ENCODE measurements at places on chromosomes 12 and 14.

GRCh38 chr12:95805864-95806671 lies 15.5 kb upstream of the NTN4 start:
- no peak for DNase-seq

DNA sequence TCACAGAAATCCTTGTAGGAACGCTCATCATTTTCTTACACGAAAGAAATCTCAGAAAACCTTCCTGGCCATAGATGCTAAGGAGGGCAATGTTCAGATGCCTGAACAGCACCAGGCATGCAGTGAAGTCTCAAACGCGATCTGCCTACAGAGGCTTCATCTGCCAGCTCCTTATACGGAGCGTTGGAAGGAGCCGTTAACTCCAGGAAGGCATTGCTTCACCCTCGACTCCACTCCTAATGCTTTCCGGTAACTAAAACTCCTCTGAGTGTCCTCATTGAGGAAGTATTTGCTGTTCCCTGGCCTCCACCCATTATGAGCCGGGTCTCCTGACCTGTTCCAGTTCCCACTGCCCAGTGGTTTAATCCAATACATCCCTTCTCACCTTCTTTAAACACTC lies 502.7 kb downstream of the BCL11B start:
- DNase-seq, result no peak

- DNase-seq, result peak; percentile 40
Observed at GRCh38 chr12:41407232-41407799, 219.2 kb downstream of the PDZRN4 start.

GRCh38 chr14:60720962-60721325 lies 3.2 kb downstream of the SIX4 start:
- DNase-seq, result no peak

DNA sequence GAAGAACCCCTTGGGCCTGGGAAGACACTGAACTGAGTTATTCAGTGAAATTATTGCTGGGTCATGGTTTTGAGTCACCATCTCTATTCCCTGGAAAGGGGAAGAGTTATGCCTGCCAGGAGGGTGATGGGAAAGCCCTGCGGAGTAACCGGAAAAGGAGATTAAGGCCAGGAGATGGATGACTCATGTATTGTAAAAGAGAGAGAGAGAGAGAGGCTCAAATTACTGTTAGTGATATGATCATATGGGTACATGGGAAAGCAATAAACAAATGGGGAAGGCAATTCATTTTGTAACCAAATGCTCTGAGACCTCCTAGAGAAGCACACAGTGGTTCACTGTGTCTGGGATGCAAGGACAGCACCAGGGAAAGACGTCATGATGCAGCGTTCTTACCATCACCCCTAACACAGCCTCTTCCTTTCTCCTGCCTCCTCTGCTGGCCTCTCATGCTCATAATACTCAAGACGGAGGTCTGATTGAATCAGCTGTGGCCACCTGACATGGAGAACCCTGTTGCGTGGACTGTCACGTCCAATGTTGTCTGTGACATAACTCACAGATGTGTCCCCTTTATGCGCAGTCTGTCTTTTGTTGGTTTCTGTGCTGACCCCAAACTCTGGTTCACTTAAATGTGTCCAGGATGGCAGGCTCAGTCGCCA lies 243.7 kb downstream of the TMEM132D start:
- no peak for DNase-seq

DNA sequence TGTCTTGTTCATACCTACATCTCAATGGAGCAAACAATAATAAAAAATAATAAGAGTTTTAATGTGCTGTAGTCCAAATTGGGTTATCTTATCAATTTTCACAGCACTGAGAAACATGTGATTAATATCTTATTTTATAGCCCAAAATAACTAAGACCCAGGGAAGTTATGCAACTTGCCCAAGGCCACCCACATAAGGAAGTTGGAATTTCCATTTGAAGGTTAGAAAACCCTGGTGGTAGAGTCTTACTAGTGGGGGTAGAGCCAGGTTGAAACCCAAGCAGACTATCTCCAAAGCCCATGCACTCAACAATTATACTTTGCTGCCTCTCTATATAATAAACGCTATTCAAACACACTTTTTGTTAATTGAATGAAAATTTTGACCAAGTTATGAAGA lies 270.0 kb upstream of the CAND1 start:
- no peak for DNase-seq

- DNase-seq, result no peak
Observed at GRCh38 chr12:21566223-21566906, 38.3 kb downstream of the GYS2 start.

- no peak for DNase-seq
Observed at GRCh38 chr12:52087961-52088820, 8.7 kb downstream of the SMIM41 start.

DNA sequence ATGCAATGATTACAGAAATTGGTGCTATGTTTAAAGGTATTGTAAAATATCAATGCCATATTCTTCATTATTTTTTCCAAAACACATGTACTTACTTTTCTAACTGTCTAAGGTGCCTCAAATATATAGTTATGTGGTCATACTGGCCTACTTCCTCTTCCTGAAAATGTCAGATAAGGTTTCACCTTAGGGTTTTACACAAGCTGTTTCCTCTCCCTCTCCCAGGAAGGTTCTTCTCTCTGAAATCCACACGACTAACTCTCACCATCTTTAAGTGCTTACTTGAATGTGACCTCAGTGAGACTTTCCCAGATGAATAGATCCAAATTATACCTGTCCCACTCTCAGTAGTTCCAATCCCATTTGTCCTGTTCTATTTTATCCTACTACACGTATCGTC lies 11.6 kb upstream of the CLEC4D start:
- no peak for DNase-seq

DNA sequence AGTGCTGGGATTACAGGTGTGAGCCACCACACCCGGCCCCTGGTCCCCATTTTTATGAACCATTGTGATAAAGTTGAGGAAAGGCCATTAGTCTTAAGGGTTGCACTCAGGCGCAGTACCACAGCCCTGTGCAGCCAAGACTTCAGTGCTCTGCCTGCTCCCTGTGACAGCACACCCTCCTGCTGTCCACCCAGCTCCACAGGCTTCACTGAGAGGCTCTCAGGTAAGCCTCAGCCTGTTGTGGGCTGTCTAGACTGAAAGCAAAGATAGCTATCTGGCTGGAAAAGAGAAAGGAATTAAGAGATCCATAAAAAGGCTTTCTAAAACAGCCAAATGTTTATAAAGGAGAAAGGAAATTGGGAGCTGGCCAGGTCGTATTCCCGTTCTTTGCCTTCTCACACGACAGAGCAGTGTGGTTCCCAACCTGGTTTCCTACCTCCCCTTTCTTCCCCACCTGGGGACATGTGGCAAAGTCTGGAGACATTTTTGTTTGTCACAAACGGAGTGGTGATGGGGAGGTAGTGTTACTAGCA lies 19.1 kb upstream of the DNM1L start:
- DNase-seq, result no peak

Data from NCI-H446 (cell line).